ENCODE measurements at places on chromosomes 12 and 14. TPM values are rescaled to one million over a fixed set of nuclear protein-coding genes. Genes with fewer than 3 reads are reported as not detected.

GRCh38 chr12:49059299-49060171 is 1.1 kb downstream of the KMT2D start:
- no peak for DNase-seq

GRCh38 chr12:79557690-79558315 is 133.0 kb downstream of the PAWR start:
- no peak for DNase-seq

DNA sequence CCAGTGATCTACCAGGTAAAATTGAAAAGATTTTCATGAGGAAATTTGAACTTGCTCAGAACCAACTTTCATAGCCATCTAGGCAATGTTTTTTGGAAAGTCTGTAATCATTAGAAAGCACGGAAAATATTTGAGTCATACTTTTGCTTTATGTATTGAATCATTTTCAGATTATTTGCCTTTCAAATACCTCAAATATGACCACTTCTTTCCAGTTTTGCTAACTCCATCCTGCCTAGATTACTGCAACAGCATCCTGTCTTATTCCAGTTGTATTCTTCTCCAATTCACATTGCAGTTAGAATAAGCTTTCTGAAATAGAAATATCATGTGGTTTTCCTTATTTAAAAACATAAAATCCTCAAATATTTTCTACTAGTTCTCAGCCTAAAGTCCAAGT is 239.8 kb upstream of the FAR2 start:
- no peak for DNase-seq

GRCh38 chr14:77612011-77612620 is 4.3 kb downstream of the SPTLC2 start:
- DNase-seq, result no peak

DNA sequence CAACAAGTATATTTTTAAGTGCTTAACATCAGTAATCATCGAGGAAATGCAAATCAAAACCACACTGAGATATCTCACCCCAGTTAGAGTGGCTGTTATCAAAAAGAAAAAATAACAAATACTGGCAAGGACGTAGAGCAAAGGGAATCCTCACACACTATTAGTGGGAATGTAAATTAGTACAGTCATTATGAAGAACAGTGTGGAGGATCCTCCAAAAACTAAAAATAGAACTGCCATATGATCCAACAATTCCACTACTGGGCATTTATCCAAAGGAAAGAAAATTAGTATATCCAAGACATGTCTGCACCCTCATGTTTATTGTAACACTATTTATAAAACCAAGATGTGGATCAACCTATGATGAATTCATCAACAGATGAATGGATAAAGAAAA is 149.0 kb upstream of the PWP1 start:
- DNase-seq, result no peak

Gene PTPRB
- 51.9 TPM for total RNA-seq

DNA sequence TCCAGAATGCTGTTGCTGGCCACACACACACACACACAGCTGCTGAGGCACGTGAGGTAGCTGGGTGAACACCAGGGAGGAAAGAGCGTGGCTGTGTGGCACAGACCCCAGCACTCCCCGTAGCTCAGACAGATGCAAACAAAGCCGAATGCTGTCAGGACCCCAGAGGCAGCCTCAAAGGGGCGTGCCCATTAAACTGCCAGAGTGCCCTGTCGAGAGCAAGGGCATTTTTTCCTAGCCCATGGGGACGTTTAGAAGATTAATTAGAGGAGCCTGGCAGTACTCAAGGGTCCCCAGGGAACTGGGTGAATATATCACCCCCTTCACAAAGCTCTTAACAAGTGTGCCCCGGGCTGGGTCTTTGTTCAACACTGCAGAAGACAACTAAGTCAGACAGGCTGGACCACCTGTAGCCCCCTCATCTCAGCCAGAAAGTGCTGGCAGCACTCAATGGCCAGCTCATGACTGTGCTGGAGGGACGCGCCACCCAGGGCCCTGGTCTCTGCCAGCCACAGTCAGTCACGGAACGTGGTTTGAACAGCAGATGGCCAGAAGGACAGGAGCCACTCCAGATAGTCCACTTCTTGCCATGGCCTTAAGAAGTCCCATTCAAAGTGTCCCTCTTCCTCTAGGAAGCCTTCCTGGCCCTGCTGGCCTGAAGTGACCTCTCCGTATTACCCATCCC is 37.5 kb downstream of the TTC7B start:
- no peak for DNase-seq

GRCh38 chr12:65122703-65123102 is 1.6 kb upstream of the WIF1 start:
- DNase-seq, result no peak

DNA sequence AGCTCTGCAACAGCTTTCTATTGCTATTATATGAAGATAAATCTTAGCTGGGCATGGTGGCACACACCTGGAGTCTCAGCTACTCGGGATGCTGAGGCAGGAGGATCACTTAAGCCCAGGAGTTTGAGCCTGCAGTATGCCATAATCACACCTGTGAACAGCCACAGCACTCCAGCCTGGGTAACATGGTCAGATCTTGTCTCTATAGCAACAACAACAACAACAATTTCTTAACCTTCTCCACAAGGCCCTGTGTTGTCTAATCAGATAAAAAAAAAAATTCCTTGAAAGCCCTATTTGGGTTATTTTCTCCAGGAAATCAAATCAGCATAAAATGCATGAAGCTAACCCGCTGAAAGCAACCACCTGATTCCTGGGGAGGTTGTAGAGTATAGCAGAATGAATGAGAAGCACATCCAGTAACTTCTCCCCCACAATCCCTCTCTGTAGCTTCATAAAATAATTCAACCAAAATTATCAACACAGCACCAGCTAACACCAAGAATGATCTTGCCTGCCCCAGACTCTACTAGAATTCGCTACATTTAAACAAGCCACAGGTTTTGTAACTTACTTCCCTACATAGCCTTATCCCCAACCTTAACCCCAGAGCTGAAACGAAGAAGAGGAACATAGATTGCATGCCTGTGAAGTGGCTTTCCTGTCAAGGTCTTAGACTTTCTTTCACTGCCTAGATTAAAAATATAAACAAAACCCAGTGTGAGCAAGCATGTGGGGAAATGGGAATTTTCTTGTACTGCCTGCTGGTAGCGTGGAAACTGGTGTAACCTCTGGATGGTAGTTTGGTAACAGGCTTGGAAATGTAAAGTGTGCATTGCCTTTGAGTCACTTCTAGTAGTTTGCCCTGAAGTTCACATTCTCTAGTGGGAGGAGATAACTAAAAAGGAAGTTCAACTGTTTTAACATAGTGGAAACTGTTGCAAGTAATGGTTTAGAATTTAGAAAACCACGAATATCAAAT is 6.0 kb upstream of the STK38L start:
- no peak for DNase-seq

Gene ANKS1B
- total RNA-seq, result 26.4 TPM

DNA sequence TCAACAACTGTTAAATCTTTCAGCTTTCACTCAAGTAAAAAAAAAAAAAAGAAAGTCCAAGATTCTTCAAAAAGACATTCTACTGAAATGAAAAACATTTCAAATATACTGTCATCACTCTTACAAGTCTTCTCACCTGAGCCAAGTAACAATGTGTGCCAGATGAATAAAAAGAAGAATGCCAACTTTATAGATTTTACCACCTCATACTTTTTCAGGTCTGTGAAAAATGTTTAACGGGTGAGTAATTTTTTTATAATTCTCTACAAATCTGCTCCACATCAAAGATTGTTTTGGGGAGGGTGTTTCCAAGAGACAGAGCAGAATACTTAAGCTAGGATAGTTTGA is 181.0 kb upstream of the BMP4 start:
- DNase-seq, result no peak

Gene TBX5
- total RNA-seq, result not detected

- DNase-seq, result no peak
Observed at GRCh38 chr12:92721130-92721529, 18.3 kb downstream of the PLEKHG7 start.

DNA sequence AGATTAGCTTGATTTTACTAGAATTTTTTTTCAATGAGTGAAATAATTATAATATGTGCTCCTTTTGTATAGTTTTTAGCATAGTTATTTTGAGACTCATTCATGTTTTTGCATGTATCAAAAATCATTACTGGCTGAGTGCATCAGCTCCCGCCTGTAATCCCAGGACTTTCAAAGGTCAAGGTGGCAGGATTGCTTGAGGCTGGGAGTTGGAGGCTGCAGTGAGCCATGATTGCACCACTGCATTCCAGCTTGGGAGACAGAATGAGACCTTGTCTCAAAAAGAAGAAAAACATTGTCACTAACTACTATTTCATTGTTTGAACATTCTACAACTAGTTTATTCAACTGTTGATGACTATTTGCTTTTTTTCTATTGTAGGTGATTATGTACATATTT is 802.7 kb downstream of the SLC16A7 start:
- no peak for DNase-seq

DNA sequence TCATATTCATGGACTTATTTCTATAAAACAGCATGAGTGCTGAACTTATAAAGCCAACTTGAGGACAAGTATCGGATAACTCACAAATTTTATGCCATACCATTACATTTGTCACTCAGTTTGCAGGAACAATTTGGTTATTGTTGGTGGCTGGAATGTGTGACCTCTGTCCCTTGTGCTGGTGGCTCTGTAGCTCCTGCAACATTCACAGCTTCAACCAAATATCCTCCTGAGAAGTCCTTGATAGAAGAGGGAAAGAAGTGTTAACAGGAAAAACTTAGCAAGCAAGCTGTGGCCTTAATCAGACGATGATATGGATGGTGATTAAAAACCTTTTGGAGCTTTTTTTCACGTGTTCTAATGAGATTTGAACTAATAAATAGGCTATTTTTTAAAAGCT is 61.0 kb upstream of the DNM1L start:
- DNase-seq, result no peak

Gene GNB3
- total RNA-seq, result 2.0 TPM
